ENCODE measurements at places on chromosomes 2 and 18. TPM values are rescaled to one million over a fixed set of nuclear protein-coding genes. Genes with fewer than 3 reads are reported as not detected.

- DNase-seq: no peak
Observed at GRCh38 chr2:216283038-216283900, 89.0 kb downstream of the MARCHF4 start.

The DYNAP gene
- not detected for polyA plus RNA-seq

DNA sequence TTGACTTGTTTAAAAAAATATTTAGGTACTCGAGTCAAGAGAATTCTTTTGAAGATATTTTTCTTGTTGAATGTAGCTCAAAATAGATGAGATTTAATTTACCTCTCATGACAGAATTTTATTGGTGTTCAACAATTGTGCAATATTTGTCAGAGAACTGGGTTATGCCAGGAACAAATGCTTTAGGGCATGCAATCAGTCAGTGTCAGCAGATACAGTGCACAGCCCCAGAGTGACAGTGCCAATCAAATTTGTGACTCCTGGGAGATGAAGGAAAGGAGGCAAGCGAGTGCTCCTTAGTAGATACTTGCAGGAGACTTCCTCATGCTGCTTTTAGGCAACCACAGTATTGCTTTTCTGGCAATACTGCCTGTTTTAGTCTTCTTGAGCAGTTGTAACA lies 81.2 kb upstream of the DSEL start:
- DNase-seq: no peak

GRCh38 chr2:179796213-179797007 lies 65.0 kb downstream of the ZNF385B start:
- DNase-seq: no peak

The SLC5A7 gene
- polyA plus RNA-seq: 0.93 TPM

Data from muscle of leg (tissue), 16 donors.